ENCODE measurements at places on chromosomes 7 and 10.

GRCh38 chr7:35419391-35419755 is 165.5 kb upstream of the TBX20 start:
- no peaks in the 10 kb centered on the region for H3K36me3 ChIP-seq
- no peaks in the 10 kb centered on the region for H3K27me3 ChIP-seq
- H3K4me3 ChIP-seq = no peak overlapping the region
- no peak overlapping the region for H3K27ac ChIP-seq

GRCh38 chr7:27936768-27937102 is 196.8 kb downstream of the TAX1BP1 start:
- H3K4me1 ChIP-seq = no peaks in the 10 kb centered on the region
- H3K36me3 ChIP-seq = no peaks in the 10 kb centered on the region
- no peak overlapping the region for H3K27ac ChIP-seq
- no peak overlapping the region for H3K4me3 ChIP-seq
- DNase-seq = no peak

DNA sequence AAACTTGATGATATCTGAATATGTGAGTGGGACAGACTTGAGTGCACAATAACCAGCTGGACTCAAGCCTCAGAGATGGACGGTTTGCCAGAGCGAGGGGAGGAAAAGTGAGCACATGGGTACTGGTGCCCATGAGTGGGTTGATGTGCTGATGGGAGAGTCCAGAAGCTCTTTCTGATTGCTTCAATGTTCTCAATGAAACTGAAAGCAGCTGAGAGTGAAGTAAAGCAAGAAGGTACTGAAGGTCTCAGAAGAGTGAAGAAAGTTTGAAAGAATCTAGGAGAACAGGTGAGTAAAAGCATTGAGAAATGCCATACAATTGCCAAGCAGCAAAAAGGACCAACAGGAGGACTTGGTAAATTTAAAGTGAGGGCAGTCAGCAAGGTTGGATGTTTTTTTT is 28.6 kb downstream of the CTTNBP2 start:
- no peak overlapping the region for H3K4me3 ChIP-seq
- H3K27ac ChIP-seq = no peak overlapping the region
- no peak for DNase-seq
- no peaks in the 10 kb centered on the region for H3K27me3 ChIP-seq
- H3K36me3 ChIP-seq = no peaks in the 10 kb centered on the region

DNA sequence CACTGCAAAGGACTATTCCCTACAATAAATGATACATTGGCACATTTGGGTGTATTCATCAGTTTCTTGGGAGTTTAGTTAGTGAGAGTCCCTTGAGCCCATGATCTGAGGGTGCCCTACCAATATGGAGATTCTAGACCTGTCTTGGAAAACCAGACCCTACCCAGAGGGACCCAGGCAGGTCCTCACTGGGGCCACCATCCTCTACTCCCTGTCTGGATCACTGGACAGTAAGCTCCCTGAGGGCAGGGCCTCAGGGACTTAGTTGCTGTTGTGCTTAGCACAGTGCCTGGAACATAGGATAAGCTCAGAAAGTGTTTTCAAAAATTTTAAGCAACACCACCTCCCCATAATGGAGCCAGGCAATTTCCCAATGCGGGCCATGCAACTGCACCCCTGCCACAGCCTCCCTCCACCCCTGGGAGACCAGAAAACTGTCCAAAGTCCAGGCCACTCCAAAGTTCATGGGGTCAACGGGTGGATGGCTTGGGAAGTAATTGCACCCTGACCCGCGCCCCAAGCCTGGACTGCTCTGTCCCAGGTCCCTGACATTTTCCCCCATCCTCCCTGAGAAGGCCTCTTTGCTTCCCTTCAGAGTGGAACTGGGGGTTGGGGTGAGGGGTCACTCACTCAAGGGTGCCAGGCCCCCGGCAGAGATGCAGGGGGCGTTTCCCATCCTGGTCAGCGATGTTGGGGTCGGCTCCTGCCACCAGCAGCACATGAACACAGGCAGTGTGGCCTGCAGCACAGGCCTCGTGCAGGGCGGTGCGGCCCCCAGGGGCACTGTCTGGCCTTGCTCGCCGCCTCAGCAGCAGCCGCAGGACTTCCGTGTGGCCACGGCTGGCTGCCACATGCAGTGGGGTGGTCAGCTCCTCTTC is 1.0 kb downstream of the ASB10 start:
- DNase-seq = no peak
- no peaks in the 10 kb centered on the region for H3K36me3 ChIP-seq
- H3K4me3 ChIP-seq = no peak overlapping the region
- H3K27ac ChIP-seq = no peak overlapping the region
- peaks cover 16% of the 10 kb centered on the region for H3K27me3 ChIP-seq

- no peak overlapping the region for H3K27ac ChIP-seq
- no peaks in the 10 kb centered on the region for H3K27me3 ChIP-seq
- no peaks in the 10 kb centered on the region for H3K4me1 ChIP-seq
- no peak overlapping the region for H3K4me3 ChIP-seq
- DNase-seq = no peak
Measured at GRCh38 chr7:44353668-44354067, 28.3 kb upstream of the CAMK2B start.

GRCh38 chr7:83547526-83547925 is 101.4 kb downstream of the SEMA3E start:
- H3K27ac ChIP-seq = no peak overlapping the region
- H3K4me3 ChIP-seq = no peak overlapping the region
- H3K27me3 ChIP-seq = no peaks in the 10 kb centered on the region
- no peaks in the 10 kb centered on the region for H3K4me1 ChIP-seq
- no peaks in the 10 kb centered on the region for H3K36me3 ChIP-seq
- no peak for DNase-seq

DNA sequence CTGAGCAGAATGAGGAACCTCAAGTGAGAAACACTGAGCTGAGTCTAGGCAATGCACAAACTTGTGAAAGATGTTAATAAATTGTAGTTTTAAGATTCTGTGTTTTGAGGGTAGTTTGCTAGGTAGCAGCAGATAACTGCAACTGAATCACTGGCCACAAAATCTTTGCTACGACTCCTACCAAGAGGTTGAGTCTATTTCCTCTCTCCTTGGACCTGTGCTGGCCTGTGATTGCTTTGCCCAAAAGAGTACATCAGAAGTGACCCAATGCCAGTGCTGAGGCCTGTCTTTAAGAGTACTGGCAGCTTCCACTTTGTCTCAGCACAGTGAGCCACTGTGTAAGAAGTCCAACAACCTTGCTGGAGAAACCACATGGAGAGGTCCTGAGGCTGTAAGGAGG is 11.9 kb upstream of the TSPAN13 start:
- no peaks in the 10 kb centered on the region for H3K27me3 ChIP-seq
- DNase-seq = no peak
- no peak overlapping the region for H3K27ac ChIP-seq
- H3K4me1 ChIP-seq = no peaks in the 10 kb centered on the region

DNA sequence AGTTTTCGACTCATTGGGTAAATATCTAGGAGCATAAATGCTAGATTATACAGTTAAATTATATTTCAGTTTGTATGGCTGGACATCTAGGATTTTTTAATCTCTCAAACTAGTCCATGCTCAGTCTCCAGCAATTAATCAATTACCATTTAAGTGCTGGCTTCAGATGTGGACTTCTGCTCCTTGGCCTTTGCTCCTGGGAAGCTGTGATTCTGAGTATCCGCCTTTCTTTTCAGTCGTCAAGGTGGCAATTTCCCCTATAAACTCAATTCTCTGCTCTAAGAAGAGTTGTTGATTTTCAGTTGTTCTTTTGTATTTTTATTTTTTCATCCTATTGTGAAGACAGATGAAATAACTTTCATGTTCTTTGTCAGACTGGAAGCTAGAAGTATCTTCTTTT is 23.7 kb downstream of the TFPI2 start:
- H3K27me3 ChIP-seq = no peaks in the 10 kb centered on the region
- H3K27ac ChIP-seq = no peak overlapping the region
- H3K36me3 ChIP-seq = no peaks in the 10 kb centered on the region
- H3K4me3 ChIP-seq = no peak overlapping the region

GRCh38 chr10:132113766-132114365 is 48.1 kb downstream of the JAKMIP3 start:
- H3K27me3 ChIP-seq = no peaks in the 10 kb centered on the region
- H3K4me1 ChIP-seq = peaks cover 5% of the 10 kb centered on the region
- H3K4me3 ChIP-seq = no peak overlapping the region
- DNase-seq = no peak
- H3K36me3 ChIP-seq = no peaks in the 10 kb centered on the region

DNA sequence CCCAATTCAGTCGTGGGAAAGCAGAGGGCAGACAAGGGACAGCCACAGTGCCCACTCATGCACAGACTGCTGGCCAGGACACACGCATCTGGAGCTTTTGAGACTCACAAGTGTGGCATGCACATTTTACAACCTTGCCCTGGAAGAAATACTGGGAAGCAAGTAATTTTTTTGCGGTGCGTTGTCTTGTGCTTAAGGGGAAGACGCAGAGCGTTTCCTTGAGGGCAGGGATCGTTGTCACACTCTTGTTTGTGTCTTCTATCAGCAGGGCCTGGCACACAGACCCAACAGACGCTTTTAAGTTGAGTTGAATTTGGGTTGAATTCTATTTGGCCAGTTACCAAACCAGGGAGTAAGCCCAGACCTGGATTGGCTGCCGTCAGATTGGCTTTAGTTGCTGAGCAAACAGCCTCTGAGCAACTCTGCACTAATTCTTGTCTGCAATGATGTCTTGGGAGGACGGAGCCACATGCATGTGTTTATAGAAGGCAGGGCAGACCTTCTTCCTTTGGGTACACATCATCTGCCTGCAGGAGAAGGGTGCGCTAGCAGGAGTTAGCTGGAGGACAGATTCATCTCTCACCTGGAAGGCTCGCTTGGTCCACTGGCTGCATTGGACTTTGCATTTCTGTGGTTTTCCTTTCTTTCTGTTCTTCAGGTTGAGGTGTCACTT is 38.4 kb downstream of the IL2RA start:
- H3K4me3 ChIP-seq = no peak overlapping the region
- no peaks in the 10 kb centered on the region for H3K4me1 ChIP-seq
- no peaks in the 10 kb centered on the region for H3K36me3 ChIP-seq
- H3K27me3 ChIP-seq = no peaks in the 10 kb centered on the region
- DNase-seq = no peak

DNA sequence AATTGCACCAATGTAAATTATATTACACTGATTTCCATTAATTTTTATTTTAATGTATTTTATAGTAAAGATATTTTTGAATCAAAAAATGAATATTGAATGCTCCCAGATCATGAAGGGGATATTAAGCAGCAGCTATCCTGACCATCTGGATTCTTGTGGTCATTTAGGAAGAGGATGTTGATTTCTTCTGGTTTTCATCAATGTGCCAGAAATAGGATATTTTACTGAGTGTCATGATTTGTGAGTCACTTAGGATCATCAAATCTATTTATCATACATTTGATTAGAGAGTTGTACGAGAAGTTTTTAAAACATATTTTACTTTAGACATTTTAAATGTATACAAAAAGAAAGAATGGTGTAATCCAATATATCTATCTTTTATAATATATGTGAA is 366.3 kb upstream of the CHRM2 start:
- H3K4me1 ChIP-seq = no peaks in the 10 kb centered on the region
- DNase-seq = no peak
- H3K27ac ChIP-seq = no peak overlapping the region
- H3K27me3 ChIP-seq = no peaks in the 10 kb centered on the region
- H3K36me3 ChIP-seq = no peaks in the 10 kb centered on the region
- no peak overlapping the region for H3K4me3 ChIP-seq

DNA sequence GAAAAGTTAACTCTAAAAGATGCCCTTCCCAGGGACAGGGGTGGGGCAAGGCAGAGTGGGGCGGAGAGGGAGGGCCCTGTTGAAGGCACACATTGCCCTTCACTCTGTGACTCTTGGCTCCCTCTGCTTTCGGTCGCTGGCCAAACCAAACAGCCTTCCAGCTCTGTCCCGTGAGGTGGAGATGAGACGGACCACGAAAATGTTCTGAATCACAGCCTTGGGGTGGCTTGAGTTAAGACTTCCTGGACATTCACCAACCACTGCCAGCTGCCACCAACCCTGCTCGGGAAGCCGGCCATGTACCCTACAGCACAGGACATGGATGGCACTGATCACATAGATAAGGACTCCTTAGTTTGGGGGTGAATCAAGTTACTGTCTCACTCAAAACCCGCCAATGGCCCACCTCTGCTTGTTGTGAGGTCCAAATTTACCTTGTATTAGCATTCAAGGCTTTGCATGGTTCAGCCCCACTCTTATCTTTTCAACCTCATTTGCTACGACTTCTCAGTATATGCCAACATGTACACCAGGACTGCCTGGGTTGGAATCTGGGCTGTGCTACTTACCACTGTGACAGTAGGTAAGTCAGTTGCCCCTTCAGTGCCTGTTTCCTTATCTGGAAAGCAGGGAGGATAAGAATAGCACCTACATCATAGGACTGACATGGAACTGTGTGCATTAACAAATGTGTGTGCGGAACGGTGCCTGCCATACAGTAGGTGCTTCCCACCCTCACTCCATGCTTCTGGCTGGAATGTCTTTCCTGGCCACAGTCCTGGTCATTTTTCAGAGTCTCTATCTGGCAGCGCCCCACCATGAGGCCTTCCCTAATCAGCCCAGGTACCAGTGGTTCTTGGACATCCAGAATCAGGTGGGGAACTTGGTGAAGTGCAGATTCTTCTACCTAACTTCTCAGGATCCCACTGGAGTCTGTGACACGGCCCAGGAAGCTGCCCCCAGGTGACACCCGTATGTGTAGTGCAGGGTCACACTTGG is 28.0 kb downstream of the ITPRIP start:
- no peak overlapping the region for H3K4me3 ChIP-seq
- peaks cover 42% of the 10 kb centered on the region for H3K36me3 ChIP-seq
- no peaks in the 10 kb centered on the region for H3K4me1 ChIP-seq

- H3K4me3 ChIP-seq = no peak overlapping the region
- H3K36me3 ChIP-seq = no peaks in the 10 kb centered on the region
- no peak overlapping the region for H3K27ac ChIP-seq
- no peak for DNase-seq
Measured at GRCh38 chr10:120833222-120833928, 17.8 kb upstream of the WDR11 start.

All from tibial nerve (tissue), 4 donors.